ENCODE measurements at places on chromosomes 3 and 15.
A peak's percentile ranks its signal among the peaks of the same experiment; 100 is the strongest.

DNA sequence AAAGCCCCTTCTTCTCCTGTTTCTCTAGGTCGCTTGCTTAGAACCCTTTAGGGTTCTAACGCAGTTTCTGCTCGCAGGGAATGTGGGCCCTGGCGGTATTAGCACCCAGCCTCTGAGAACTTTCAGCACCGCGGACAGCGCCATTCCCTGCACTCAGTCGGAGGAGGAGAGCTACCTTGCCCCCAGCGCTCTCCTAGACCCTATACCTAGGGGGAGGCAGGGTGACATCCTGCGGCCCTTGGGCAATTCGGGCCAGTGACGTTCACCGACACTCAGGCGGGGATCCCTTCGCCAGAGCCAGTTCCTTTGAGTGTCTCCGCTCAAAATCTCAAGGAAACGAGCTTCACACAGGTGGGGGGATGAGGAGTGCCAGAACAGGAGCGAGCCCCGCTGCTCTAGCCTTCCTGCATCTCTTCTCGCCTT is 1.3 kb downstream of the SLC7A14 start:
- peak; percentile 28 for DNase-seq

- DNase-seq: no peak
Measured at GRCh38 chr3:183527428-183528379, 27.8 kb downstream of the KLHL6 start.

DNA sequence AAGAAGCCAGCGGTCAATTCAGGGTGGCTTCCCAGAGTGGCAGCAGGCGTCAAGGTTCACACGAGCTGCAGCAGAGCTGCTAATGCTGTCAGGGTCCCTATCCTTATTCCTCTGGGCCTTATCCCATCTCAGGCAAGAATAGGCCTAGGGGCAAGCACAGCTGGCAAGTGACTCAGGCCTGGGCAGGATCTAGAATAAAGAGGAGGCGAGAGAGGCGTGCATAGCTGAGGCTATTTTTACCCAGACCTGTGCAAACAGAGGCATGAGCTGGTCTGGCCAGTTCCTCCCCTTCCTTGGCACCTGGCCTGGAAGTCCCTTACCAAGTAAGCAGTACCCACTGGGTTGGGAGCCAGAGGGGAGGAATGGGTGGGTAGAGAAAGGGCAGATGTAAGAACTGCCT is 12.2 kb upstream of the VIPR1 start:
- no peak for DNase-seq

GRCh38 chr15:60744826-60745460 is 266.0 kb upstream of the ICE2 start:
- DNase-seq: no peak

- no peak for DNase-seq
Measured at GRCh38 chr3:195597229-195597628, 13.5 kb upstream of the APOD start.

- DNase-seq: no peak
Measured at GRCh38 chr15:85142312-85142711, 160.7 kb downstream of the PDE8A start.

- no peak for DNase-seq
Measured at GRCh38 chr3:156644958-156645357, 29.4 kb upstream of the TIPARP start.

Data from T-helper 9 cell (primary cell).